Smooth muscle cell of the brain vasculature (primary cell): ENCODE measurements at places on chromosomes 6 and 20.

DNA sequence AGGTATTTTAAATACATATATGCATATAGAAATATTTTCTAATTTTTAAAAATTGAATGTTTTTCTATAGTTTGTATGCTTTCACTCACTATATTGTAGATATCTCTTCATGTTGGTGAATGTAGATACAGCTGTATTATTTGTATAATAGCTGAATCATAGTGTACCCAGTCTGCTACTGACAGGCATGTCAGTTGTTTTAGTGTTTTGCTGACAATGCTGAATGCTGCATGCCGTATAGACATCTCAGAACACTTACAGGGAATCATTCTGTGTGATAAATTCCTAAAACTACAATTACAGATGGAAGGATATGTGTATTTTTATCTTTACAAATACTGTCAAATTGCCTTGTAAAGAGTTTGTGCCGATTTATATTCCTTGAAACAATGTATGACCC, 175.4 kb downstream of the SIM1 start:
- no peak for DNase-seq

- DNase-seq = no peak
Measured at GRCh38 chr20:8901237-8902025, 167.5 kb upstream of the PLCB4 start.

DNA sequence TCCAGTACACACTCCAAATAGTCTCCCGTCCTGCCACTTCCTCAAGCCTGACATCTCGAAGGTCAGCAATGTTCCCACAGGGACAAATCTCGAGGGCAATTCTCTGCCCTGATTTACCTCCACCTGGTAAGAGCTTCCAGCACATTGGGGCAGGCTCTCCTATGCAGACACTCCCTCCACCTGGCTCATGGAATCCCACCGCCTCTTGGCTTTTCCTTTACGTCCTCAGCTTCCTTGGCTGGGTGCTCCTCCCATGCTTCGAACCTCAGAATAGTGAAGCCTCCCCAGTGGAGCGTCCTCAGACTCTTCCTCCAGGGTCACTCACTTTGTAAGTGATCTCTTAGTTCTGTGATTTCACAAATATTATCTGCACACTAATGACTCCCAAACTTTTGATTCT, 205.2 kb upstream of the ECI2 start:
- DNase-seq = no peak

DNA sequence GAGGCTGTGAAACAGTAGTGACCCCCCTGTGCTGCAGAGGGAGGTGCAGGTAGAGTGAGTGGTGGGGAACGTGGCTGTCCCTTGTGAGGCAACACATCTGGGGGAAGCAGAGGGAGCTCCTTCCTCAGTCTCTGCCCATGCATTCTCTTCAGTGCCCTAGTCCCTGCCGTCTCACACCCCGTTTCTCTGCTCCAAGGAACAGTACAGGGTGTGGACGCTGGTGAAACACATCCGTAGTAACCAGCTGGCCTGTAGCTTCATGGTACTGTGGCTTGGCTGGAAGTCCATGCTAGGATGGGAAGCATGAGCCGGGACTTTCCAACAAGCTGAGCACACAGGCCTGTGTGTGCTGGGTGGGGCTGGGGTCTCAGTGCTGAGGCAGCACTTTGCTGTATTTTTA, 25.4 kb upstream of the CST3 start:
- no peak for DNase-seq

- DNase-seq = no peak
Measured at GRCh38 chr6:117329926-117330325, 64.6 kb downstream of the VGLL2 start.

- DNase-seq = peak; percentile 73
Measured at GRCh38 chr6:144104898-144105487, 9.6 kb upstream of the SF3B5 start.

DNA sequence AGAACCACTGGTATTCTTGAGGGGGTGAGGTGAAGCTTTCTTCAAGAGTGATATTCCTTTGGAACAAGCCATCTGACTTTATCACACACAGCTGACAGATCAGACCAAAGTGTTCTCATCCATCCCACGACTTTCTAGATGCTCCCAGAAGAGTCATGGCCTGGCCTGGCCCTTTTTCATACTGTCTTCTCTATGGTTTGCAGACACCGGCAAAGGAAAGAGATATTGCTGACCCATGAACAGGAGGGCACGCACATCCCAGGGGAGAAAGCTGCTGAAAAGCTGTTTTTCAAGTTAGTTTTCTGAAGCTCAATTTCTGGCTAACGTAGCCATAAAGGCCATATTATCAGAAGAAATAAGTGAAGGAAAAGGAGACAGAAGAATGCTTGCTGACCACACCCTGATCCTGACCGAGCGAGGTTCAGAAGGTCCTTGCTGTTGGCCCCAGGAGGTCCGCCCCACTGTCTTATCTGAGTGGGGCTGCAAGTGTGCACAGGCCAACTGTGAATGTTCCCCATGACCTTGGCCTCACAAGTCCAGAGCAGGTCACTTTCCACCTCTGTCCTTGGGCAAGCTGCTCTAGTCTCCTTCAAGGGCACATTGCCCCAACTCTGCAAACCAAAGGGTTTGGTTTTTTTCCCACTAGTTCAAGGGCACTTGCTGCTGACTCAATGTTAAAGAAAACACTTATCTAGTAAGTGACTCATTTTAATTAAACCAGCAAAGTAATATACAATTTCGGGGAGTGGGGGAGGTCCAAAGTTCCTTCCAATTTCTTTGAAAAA, 2.0 kb downstream of the ACSS1 start:
- DNase-seq = no peak
